ENCODE measurements at places on chromosomes 3 and 15.

- DNase-seq, result no peak
Measured at GRCh38 chr3:162143180-162143579, 646.6 kb downstream of the OTOL1 start.

DNA sequence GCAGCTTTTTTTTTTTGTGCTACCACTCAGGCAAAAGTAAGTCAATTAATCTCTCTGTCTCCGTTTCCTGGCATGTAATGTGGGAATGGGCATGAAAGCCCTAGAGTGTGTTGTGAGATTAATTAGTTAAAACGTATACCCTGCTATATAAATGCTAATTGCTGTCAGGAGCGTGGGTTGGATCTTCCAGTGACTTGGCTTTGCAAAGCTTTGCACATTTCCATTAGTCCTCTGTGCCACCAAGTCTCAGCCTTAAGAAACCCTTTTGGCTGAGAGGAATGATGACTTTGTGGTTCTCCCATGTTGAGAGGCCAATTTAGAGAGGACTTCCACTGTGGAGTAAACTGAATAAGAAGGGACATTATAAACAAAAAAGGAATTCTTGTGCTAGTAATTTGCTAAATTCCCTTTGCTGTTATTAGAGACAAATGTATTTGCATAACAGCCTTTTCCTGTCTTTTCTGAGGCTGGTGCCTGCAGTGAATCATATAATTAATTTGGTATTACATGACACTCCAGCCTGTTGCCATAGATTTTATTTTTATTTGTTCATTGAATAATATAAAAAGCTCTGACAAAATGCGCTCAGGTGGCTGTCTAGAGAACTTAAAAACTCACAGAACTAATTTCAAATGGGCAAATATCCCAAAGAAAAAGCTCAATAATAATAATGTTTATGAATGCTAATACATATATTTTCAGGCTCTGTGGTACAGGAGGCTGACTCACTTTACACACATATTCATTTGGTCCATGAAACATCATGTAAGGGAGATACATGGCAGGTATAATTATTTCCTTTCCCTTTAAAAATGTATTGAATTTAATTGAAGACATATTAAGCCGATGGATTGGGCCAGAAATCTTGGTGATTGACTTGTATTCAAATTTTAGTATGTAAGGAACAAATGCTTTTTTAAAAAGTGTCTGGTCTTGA, 82.7 kb downstream of the IL1RAP start:
- DNase-seq, result no peak

- DNase-seq, result no peak
Measured at GRCh38 chr3:35944926-35945710, 305.8 kb downstream of the ARPP21 start.

DNA sequence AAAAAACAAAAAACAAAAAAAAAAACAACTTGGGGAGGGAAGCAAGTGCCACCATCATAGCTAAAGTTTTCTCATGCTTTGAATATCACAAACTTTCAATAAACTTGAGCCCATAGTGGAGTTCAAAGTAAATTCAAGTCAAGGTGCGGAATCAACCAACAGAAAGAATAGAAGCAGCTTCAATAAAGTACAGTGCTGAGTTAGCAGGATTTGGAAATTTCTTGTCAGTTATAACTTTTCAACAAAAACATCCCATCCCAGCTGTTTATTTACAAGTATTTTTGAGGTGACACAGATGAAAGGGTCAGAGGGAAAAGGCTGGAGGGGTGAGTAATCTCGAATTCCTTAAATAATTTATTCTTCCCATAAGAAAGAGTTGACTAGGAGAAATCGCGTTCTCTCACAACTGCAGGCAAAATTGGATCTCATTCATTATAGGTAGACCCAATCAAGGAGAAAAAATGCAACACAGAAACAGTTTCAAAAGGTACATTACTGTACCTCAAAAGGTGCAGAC, 477.4 kb upstream of the RASGRP1 start:
- no peak for DNase-seq

DNA sequence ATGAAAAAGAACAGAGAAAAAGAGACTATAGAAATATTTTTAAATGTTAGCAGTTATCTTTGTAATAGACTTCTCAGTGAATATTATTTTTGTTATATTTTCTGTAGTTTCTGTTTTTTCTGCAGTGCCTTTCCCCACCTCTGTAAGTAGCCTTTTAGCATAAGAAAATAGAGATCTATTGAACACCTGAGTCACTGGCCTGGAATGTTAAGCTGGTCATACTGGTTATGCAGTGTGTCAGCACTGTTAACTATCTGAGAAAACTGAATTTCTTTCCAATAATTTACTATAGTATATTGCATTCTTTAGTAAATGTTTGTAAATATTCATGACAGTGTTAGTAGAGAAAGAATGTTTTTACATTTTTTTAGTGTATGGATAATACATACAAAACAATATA, 79.8 kb downstream of the NECTIN3 start:
- DNase-seq, result no peak

GRCh38 chr3:66435989-66436388, 64.8 kb downstream of the LRIG1 start:
- no peak for DNase-seq

- DNase-seq, result no peak
Measured at GRCh38 chr15:99177679-99178078, 71.7 kb downstream of the TTC23 start.

GRCh38 chr15:80665151-80665550, 30.0 kb upstream of the ABHD17C start:
- DNase-seq, result no peak

DNA sequence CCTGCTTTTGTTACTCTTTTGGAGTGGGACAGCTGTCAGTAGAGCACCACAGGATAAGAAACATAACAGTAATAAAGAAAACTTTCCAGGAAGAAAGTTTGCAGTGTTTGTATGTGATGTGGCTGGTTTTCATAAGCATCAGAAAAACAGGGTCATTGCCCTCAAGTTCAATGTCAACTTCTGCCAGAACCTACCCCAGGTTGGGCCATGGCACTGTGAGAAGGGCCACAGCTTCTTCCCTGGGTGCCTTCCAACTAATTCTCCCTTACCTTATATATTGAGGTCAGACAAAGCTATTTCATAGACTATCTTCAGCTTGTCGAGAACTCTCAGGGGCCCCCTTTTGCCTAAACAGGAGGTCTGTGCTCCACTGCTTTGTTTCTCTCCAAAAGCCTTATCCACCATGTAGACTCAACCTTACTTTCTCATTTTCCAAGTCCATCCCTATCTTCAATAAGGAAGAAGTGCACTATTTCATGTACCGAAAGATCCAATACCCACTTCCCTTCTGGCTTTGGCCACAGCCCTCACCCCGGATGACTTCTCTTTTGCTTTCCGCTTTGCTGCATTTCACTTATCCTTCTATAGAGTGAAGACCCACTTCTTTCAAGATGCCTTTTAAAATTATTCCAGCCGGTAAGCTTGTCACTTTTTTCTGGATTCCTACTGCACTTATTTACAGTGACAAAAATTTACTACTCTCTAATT, 38.2 kb upstream of the PLCL2 start:
- no peak for DNase-seq

DNA sequence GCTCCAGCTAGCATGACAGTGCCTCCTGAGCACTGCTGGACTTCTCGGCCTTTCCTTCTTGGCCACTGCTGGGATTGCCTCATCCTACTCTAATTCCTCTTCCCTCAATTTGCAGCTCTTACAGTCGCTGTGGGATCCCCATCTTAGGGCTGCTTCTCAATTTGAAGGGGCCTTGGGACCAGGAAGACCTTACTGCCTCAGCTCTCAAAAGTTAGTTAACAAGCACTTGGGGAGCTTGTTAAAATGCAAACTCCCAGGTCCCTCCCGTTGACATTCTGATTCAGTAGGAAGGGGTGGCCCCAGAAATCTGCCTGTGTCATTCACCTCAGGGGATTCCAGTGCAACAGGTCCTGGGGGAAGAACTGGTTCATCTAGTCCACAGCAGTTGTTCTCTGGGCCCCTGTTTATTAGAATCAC, 14.8 kb downstream of the BDH1 start:
- DNase-seq, result no peak

- DNase-seq, result no peak
Measured at GRCh38 chr15:78933823-78934654, 10.8 kb downstream of the CTSH start.

DNA sequence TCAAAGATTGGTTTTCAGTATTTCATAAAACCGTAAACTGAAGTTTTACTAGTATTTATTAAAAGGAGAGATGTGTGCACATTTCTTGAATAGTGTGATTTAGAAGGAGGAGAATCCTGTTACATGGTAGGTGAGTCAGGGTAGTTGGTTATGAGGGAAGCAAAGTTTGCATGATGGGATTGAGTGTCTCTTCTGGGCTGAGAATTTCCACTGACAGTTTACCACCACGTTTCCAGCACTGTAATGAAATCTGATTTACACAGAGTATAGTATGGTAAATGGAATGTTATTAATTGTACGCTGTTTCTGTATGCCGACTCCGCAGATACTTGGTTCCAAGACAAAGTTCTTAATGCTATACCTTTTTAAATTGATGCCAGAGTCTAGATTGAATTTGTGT, 1.6 kb downstream of the NECTIN3 start:
- DNase-seq, result no peak

- DNase-seq, result no peak
Measured at GRCh38 chr3:124363476-124363875, 366.8 kb upstream of the UMPS start.

GRCh38 chr15:67114846-67115585, 49.6 kb downstream of the SMAD3 start:
- no peak for DNase-seq

GRCh38 chr3:137709011-137709601, 55.0 kb upstream of the SOX14 start:
- DNase-seq, result no peak

GRCh38 chr3:105829229-105829628, 39.6 kb downstream of the CBLB start:
- DNase-seq, result no peak

- no peak for DNase-seq
Measured at GRCh38 chr15:70856884-70857561, 3.1 kb upstream of the LARP6 start.

- DNase-seq, result no peak
Measured at GRCh38 chr15:35549567-35549966, 3.6 kb upstream of the DPH6 start.

DNA sequence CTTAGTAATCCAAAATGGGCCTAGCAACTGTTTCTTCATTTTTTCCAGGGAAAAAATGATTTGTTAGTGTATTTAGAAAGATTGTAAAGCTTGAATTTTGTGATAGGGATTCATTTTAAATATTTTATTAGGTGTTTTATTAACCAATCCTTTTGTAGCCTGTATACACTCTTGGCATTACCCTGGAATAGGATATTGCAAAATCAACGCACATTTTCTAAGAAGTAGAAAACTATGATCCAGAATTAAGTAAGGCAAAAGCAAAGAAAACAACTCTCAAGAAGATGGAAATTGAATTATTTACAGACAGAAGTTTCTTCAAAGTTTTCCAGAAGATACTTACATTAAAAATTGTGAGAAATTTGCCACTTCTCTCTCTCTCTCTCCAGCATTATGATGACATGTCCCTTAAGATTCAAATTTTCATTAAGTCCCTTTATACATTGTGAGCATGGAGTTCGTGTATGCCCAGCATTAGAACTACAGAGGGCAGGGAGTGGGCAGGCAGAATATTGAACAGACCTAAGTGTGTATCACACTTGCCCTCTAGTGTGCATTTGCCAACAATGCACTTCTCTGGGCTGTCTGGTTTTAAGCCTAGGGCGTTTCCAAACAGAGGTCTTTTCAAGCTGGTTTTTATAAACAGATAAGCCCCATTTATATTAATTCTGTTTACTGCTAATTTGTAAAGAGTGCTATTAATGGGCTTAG, 28.5 kb upstream of the CMSS1 start:
- DNase-seq, result peak; percentile 8

- no peak for DNase-seq
Measured at GRCh38 chr3:141844108-141844507, 32.3 kb upstream of the ATP1B3 start.

GRCh38 chr3:45320986-45321385, 67.4 kb upstream of the LARS2 start:
- DNase-seq, result no peak

DNA sequence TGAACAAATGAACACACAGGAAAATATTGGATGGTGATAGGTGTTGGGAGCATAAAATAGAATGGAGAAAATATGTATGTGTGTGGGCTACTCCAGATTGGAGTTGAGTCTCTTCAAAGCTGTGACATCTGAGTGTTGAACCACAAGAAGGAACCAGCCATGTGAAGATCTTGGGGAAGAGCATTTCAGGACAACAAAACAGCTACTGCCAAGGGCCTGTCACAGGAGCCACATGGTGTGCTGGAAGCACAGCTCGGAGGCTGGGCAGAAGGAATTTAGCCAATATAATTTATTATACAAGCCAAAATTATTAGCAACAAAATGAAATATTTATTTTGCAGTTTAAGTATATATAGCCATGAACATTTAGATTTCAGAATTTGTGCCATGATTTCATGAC, 108.3 kb upstream of the FGF7 start:
- no peak for DNase-seq

DNA sequence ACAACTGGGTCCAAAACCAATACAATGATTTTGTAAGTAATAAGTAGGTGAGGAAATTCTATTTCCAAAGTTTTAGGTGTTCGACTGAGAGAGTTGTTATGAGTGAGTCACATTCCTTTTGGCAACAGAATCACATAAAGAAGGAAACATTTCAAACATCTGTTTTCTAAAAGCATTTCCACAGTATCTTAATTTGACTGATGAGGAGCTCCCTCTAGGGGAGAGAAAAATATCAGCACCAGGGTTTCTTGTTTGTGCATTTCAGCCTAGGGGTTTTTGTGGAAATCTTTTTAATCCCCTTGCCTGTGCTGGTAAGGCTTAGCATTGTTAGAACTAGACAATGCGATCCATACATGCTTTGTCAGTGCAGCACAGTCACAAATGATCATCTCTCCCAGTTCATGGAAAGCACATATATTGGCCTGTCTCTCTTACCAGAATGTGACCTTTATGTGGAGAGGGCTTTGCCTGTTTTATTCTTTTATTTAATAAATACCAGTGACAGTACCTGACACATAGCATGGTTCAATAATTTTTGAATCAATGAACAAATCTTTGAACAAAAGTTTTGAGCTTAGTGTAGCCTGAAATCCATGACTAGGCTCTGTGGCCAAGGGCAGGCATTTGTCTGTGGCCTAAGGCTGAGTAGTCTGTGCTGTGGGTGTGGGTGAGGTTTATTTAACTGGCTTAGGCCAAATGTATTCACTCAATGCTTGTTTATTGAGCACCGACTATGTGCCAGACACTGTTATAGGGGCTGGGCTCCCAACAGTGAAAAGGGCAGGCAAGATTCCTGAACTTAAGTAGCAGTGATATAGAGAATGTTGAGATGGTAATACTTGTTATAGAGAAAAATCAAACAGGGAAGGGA, 21.1 kb upstream of the IQCF6 start:
- peak; percentile 49 for DNase-seq
